ENCODE measurements at places on chromosomes 2 and 18.

DNA sequence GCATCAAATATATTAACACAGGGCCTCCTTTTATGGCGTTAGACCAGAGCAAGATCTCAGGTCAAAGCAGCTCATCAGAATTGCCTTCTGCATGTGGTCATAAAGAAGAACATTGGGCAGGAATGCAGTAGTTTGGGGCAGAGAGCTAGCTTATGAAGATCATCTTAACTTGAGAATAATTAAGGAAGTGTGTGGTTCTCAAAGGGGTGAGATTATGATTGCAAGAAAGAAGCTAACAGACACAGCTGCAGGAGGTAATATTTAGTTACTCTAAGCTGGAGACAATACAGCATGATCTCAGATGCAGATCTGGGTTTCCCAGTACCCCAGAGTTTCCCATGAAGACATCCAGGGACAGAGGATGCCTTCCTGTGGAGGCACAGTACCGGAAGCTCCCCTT, 91.6 kb downstream of the TTC27 start:
- no peak for DNase-seq

DNA sequence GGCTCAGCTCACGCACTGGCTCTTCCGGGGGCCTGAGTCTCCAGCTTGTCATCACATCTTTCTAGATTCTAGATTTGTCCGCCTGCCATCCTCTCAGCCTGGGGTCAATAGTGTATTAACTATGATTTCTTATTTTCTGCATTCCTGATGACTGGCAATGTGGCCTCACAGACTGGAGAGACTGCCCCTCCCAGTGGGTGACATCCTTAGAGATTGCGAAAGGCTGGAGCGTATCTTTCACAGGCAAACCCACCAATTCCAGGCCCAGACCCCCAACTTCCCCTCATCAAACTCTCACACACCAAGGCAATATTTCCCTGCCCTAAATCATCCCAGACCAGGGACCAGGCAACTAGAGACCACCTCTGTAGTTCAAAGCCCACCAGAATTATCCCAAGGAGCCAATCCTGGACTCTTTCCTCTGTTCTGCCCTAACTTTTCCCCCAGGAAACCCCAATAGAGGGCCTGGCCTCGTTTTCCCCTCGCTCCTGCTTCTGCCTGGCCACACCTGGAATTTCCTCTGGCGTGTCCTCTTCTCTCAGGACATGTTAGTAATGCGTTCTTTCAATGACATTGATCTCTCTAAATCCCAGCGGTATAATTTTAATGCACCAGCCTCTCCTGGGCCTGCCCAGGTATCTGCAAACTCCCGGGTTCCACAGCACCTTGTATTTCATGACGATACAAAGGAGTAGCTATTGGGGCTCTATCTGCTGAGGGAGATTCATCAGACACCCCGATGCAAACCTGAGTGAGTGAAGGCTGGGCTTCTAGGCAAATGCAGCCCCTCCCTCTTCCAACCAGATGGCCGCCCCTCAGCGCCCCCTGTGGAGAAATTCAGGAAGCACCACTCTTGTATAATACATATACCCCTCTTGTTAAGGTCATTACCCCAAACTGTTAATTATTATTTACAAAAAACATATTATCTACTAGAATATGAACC, 2.4 kb upstream of the KCNF1 start:
- DNase-seq, result no peak

- DNase-seq, result no peak
Observed at GRCh38 chr2:27638709-27639108, 9.9 kb downstream of the GPN1 start.

- DNase-seq, result no peak
Observed at GRCh38 chr18:29248805-29249204, 1071.9 kb upstream of the CDH2 start.

- DNase-seq, result no peak
Observed at GRCh38 chr2:26401739-26402541, at the start of gene DRC1. TSS of gene DRC1 (plus strand) at chr2:26401920. CDS start at chr2:26401990, 70 bp downstream.

DNA sequence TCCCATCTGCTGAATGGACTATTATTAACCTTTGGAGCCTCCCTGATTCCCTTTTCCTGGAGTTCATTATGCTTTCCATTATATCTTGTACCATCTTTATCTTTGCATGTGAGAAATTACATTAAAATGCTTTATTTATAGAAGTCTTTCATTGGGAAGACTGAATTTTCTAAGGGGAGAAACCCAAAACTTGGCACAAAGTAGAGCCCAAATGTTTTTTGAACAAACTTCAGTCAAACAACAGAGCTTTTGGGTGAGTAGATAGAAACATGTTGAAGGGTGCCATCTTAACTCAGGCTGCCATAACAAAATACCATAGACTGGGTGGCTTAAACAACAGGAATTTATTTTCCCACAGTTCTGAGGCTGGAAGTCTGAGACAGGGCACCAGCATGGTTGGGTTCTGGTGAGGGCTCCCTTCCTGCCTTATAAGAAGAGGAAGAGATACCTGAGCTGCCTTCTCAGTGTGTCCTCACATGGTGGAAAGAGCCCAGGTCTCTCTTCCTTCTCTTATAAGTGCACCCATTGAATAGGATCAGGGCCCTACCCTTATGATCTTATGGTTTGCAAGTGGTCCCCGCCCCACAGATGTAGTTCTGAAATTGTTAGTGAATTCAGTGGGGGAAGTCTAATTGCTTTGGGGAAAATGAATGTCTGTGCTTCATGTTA, 19.2 kb downstream of the RALB start:
- DNase-seq, result no peak

DNA sequence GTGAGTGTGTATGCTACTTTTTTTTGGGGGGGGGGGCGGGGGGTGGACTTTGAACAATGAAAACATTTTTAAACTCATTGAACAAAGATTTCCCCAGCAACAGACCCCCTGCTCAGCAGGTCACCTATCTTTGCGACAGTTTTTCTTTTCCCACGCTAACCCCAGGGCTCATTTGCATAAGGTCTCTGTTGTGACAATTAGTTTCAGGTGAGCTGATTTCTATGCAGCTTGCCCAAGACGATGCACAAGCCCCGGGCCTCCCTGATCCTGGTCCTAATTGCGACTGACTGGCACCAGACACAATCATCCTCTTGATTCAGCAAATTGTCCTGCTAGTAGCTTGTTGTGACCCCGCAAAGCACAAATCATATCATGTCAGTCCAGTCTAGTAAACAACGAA, 40.3 kb downstream of the ZEB2 start:
- DNase-seq, result no peak

DNA sequence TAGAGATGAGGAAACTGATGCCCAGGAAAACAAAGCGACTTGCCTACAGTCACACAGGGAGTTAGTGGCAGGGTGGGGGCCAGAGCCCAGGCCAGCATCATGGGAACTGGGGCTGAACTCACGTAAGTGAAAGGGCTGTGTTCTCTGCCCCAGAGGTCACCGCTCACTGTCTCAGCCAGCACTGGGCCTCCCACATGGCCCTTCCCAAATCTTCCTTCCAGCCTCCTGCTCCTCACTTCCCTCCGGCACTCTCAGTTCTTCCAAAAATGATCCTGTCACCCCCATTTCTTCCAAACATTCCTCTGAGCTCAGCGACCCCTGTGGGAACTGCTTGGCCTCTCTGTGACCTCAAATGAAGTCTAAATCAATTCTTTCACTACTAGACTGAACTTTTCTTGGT, 90.5 kb upstream of the TMEM247 start:
- no peak for DNase-seq

GRCh38 chr2:219175928-219176817, 552 bp downstream of the CNPPD1 start:
- DNase-seq, result peak; percentile 39

DNA sequence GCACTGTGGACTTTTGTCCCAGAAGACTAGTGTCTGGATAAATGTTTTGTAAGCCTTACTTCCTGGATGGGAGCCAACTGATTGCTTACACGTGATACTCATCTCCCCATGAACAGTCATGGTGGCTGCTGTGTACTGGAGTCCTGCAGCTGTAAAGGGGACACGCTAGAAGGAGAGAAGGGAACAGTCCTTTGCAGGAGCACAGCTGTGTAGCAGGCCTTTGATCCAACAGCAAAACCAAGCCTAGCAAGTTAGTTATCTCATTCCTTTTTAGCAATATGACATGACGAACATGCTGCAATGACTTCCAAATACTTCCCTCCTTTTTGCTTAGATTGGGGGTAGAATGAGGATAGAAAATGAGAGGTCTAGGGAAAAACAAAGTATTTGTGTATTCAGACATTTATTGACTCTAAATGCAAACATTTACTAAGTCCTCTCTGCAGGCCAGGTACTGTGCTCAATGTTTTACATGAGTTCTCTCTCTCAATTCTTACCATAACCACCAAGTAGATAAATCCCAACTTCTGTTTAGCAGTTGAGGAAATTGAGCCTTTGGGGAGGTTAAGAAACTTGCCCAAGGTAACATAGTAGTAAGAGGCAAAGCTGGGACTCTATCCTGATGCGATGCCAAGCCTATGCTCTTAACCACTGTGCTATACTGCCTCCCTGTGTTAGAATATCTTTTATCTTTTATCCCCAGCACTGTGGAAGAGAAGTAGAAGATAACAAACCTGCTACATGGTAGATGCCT, 55.4 kb upstream of the CD28 start:
- DNase-seq, result peak; percentile 56

All from prostate gland (tissue), 2 donors.